COR-L47 (cell line): ENCODE measurements at places on chromosomes 7 and 10.

GRCh38 chr10:11468126-11468742 lies 143.2 kb downstream of the USP6NL start:
- DNase-seq = no peak

DNA sequence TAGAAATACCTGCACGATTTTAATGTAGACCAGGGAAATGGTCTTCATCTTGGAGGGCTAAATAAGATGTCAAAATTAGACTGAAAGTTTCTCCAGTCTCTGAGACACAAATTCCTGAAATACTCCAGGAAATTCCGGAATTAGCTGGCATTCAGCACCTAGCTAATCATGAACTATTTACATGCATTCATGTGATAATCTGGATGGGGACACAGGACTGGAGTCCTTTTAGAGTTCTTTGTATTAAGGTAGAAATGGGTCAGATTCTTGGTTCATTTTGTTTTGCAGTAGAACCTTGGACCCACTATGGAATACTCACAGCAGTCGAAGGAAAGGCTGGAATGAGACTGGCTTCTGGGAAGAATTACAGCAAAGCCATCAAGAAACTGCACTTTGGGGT lies 65.3 kb upstream of the MDFIC start:
- DNase-seq = no peak

- no peak for DNase-seq
Observed at GRCh38 chr7:22934473-22935065, 79.4 kb downstream of the HYCC1 start.

GRCh38 chr10:28327491-28327880 lies 24.6 kb upstream of the MPP7 start:
- DNase-seq = no peak

DNA sequence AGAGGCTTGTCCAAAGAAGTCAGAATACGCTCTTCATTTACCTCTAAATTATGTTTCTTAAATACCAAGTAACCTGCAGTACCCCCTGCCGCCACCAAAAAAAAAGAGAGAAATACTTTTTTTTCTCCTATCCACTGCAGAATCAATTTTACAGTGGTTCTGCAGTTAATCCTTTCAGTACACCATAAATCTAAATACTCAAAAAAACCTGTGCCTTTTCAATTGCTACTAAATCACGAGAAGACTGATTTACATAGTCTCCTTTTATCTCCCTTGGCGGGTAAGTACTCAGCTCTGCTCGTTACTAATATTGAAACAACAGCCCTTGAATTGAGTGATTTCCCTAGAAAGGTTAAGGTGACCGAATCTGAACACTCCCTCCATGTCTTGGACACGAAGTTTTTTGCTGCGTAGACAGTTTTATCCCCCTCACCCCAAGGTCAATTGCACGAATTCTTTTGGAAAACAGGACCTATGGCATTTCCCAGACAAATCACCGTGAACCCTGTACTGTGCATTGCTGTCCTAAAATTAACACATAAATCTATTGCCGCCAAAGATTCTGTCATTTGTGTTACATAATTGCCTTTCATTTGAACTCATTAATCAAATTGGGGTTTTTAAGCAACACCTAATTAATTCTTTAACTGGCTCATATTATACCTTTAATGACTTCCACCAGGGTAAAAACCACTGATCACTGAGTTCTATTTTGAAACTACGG lies 512 bp upstream of the VIM start:
- no peak for DNase-seq

- DNase-seq = no peak
Observed at GRCh38 chr7:50304911-50305582, 531 bp downstream of the IKZF1 start.

DNA sequence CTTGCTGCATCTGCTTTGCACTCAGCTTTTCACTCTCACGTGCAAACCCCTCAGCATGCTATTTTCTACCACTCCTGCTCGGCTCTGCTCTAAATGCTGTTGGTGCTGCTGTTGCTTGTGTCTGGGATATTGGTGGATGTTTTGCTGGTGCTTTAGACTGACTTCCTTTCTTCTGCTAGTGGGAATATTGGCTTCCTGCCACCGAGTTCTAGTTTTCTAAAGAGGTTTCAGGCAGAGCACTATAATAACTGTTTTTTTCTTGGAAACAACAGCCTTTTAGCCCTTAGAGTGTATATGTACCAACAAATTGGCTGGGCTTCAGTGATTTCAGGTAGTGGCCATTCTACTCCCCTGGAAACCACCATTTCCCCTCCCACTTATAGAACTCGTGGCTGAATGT lies 27.8 kb downstream of the TMEM236 start:
- no peak for DNase-seq
